ENCODE measurements at places on chromosomes 1 and 21.

GRCh38 chr1:65235867-65236805, 73.2 kb upstream of the DNAJC6 start:
- DNase-seq: peak; percentile 50

- DNase-seq: no peak
These were observed 57.4 kb downstream of the B3GALT5 start for GRCh38 chr21:39669976-39670661.

DNA sequence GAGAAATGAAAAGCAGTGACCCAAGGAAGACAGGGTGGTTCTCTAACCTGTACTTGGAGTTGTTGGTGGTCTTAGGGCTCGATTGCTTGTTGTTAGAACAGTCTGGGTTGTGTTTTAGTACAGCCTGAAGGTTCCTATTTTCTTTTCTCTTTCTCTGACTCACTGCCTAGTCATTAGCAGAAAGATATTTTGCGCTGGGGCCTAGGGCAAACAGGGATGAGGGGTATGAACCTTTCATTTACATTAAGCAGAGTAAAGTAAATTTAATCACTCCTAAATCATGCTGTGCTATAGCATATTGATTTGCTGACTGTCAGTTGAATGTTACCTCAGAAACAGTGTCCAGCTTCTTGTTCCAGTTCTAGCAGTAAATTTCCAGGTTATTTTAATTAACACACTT, 197.2 kb downstream of the RWDD3 start:
- DNase-seq: no peak

DNA sequence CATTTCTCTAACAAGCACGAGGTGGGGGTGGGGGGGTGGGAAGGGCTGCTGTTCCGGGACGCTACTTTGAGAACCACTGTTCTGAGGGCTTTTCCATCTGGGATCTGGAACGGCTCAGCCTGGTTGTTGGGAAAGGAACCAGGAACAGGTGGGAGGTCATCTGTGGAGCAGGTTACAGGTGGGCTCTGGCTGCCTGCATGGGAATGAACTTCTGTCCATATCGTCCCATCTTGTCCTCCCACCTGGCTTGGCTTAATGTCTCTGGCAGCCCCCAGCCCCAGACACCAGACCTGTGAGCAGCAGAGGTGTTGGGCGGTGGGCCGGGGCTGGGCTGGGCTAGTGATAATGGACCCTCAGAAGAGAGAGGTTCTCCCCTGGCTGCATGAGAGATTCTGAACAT, 69.4 kb upstream of the TARDBP start:
- DNase-seq: no peak

GRCh38 chr1:47460040-47460439, 22.2 kb downstream of the FOXD2 start:
- no peak for DNase-seq

DNA sequence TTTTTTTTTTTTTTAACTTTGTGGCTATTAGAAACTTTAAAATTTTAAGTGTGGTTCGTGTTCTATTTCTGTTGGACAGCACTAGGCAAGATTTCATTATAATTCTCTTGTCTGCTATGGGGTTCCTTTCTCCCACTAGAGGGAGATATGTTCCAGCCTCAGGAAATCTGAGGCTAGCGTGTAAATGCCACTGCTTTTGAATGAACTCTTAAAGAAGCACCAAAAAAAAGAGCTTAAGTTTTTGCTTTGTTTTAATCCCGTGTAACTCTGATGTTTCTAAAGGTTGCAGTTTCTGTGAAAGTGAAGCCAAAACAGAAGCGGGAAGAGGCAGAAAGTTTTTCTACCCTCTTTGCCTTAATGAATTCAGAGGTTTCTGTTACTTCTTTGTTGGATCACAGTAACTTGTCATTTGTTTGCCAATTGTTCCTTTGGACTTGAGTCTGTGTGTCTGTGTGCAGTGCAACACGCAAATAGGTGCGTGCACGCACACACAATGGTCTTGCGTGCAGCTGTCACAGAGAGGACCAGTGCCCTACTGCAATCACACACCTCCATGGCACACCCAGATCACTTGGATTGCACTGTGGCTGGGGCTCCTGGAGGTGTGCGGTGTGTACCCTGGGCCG, 32.3 kb downstream of the HHAT start:
- DNase-seq: peak; percentile 72

- DNase-seq: no peak
These were observed 302.5 kb downstream of the LTN1 start for GRCh38 chr21:28690196-28690595.

- no peak for DNase-seq
These were observed 9.4 kb upstream of the CAPN9 start for GRCh38 chr1:230737622-230738262.

GRCh38 chr1:26784023-26784871, 3.5 kb upstream of the PIGV start:
- peak; percentile 32 for DNase-seq

Measured in AG10803 (cell line).